ENCODE measurements at places on chromosomes 11 and 22.

DNA sequence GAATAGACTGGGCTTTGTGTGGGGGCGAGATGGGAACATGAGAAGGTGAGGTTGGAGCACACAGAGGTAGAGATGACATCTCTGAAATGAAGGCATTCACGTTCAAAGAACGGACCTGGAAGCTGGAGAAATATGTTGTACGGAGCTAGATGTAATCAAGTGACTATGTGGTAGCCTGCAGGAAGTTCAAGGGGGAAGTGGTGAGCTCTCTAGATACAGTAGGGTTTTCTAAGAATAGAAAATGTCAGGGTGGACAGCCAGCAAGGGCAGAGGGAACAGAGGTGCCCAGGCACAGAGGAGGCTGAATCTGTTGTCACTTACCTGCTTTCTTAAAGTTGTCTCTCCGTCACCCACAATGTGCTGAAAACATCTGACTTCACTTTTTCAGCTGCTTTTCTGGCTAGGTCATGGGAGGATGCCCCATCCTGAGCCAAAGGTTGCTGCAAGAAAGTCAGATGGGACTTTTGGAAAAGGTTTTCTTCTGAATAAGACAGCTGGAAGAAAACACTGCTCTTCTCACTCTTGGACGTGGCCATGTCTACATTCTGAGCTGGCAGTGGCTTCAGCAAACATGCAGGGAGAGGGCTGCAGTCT, 171.5 kb upstream of the B3GAT1 start:
- DNase-seq: no peak

DNA sequence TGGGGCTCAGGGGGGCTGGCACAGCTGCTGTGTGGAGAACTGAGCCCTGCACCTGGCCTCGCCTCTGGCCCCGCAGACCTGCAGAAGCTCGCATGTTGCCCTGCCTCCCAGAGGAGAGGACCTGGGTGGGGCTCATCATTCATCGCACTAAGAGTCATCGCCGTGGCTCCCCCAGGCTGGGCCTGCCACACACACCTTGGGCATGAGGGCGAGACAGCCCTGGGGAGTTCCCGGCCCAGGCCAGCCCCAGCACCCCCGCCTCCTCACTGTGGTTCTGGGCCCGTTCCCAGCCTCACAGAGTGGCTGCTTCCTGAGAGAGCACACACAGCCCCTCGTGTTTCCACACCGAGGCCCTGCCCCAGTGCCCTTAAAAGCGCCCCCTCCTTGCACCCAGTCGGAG, 694.6 kb downstream of the TBC1D22A start:
- no peak for DNase-seq

DNA sequence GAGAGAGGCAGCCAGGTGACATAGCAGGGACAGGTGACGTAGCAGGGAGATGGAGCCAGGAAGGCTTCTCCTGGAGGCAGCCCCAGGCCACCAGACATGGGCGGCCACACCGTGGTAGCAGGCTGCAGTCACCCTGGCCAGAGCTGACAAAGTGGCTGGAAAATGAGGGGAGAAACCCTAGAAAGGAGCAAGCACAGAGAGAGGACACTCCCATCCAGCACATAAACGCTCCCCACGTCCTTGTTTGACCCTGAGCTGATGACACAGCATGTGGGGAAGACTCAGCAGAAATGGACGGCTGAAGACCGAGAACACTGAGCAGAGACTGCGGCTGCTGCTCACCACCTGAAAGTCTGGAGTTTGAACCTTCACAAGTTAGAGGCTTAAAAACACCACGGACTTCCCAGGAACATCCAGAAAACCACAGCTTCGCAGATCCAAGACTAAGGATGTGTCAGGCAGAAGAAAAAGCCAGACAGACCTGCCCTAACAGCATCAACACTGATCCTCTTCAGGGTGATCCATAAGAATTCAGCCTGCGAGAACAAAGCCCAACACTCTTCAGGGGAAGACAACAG, 28.7 kb downstream of the DRD4 start:
- no peak for DNase-seq

DNA sequence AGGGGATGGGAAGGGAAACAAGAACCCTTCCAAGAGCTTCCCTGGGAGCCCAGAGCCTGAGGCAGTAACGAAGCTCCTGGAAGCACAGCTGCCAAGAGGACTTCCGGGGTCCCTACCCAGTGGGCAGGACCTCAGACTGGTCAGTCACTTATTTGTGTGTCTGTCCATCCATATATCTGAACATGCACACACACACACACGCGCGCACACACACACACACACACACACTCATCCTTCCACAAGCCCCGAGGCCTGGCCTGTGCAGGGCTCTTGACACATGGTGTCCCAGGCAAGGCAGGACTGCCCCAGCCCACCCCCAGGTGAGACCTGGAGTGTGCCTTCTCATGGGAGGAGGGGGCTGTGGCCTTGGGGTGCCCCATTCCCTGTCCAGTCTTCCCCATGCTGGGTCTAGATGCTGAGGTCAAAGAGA, 44.9 kb downstream of the IGLL5 start:
- DNase-seq: no peak

- DNase-seq: peak; percentile 49
Measured at GRCh38 chr22:40176921-40177737, 596 bp upstream of the TNRC6B start.

DNA sequence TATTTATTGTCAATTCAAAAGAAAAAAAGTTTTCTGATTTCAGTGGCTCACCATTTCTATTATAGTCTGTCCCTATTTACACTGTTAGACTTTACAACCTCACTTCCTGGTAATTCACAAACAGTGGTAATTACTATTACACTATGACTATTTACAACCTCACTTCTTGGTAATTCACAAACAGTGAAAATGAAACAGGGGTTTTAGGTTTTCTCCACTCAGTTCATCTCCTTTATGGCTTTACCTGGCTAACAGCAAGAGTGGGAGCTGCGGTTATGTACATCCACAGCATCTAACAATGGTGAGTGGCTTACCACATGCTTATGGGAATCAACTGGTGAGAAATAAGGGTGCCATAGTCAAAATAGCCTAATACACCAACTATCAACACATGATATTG, 166.4 kb downstream of the CASP12 start:
- no peak for DNase-seq

GRCh38 chr11:77374108-77374507, 72.6 kb upstream of the GDPD4 start:
- no peak for DNase-seq
